Lower leg skin (tissue), 4 donors: ENCODE measurements at places on chromosomes 7 and 10. TPM values are rescaled to one million over a fixed set of nuclear protein-coding genes. Genes with fewer than 3 reads are reported as not detected.

Gene ACTR3C
- total RNA-seq: 11.0 TPM

- DNase-seq: no peak
Observed at GRCh38 chr7:78279032-78279431, 480.5 kb downstream of the PHTF2 start.

GRCh38 chr7:148687555-148687954 lies 11.1 kb upstream of the CUL1 start:
- DNase-seq: no peak

Gene ALDH18A1
- 32.4 TPM for total RNA-seq

GRCh38 chr10:128386231-128386630 lies 260.0 kb upstream of the MKI67 start:
- DNase-seq: no peak

- DNase-seq: no peak
Observed at GRCh38 chr10:11863353-11864109, 40.4 kb downstream of the PROSER2 start.

Gene MINDY4
- total RNA-seq: 4.0 TPM

- no peak for DNase-seq
Observed at GRCh38 chr10:132264966-132265889, 42.5 kb downstream of the STK32C start.

- DNase-seq: no peak
Observed at GRCh38 chr7:7335909-7336308, 153.6 kb downstream of the C1GALT1 start.
